Cardiac muscle cell (in vitro differentiated cells and primary cell): ENCODE measurements at places on chromosomes 2 and 18. TPM values are rescaled to one million over a fixed set of nuclear protein-coding genes. Genes with fewer than 3 reads are reported as not detected.
A peak's percentile ranks its signal among the peaks of the same experiment; 100 is the strongest.

MFSD2B gene
- 0.23 and 3.9 TPM in 2 replicates for polyA plus RNA-seq

FOXD4L1 gene
- 0.09 TPM in 1 of 2 replicates, not detected in the other for polyA plus RNA-seq

GBX2 gene
- 0.19 and 0.31 TPM in 2 replicates for polyA plus RNA-seq

PLCL1 gene
- 3.8 and 7.8 TPM in 2 replicates for polyA plus RNA-seq

PLEKHB2 gene
- 52.4 and 61.0 TPM in 2 replicates for polyA plus RNA-seq

PCARE gene
- polyA plus RNA-seq = 0.34 TPM in 1 of 2 replicates, not detected in the other

DNA sequence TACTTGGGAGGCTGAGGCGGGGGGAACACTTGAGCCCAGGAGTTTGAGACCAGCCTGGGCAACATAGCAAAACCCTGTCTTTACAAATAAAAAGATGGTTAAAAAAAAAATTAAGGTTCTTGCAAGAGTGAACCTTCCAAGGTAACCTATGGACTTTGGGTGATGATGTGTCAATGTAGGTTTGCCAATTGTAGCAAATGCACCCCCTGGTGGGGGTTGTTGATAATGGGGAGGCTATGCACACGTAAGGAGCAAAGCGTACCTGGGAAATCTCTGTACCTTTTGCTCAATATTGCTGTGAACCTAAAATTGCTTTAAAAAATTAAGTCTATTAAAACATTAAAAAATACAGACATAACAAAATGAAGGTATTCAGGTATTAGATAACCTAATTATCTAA, 70.4 kb downstream of the CWC22 start:
- DNase-seq = peak; percentile 62

DNA sequence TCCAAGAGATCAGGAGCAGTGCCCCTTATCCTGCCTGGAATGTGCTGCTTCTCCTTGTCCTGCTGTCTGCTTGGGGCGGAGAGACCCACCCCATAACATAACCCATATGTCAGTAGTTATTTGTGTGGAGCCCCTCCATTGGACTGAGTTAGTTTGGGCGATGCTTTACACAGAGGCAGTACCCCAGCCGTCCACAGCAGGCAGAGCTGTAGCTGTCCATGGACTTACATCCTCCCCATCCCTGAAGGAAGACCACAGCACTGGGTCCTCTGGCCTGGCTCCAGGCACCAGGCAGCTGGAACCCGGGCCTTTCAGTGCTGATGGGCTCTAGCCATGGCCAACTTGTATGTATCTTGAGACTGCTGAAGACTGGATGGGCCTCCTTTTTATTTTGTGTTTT, 20.3 kb downstream of the GKN2 start:
- DNase-seq = no peak

DNA sequence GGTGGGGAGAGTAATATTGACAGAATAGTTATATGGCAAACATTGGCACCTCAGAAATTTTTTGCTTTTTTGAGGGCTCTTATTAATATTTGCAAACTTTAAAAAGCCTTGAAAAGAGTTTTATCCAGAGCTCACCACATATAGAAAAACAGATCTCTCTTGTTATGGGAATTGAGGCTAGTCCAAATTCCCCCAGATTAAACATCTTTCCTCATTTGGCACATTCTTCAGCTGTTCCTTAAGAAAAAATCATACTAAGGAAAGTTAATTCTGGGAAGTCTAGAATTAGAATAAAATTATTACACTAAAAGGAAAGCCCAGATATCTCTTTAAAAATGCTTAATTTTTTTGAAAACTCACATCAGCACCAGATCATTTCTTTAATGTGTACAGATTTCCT, 5.6 kb downstream of the TFPI start:
- DNase-seq = no peak

DNA sequence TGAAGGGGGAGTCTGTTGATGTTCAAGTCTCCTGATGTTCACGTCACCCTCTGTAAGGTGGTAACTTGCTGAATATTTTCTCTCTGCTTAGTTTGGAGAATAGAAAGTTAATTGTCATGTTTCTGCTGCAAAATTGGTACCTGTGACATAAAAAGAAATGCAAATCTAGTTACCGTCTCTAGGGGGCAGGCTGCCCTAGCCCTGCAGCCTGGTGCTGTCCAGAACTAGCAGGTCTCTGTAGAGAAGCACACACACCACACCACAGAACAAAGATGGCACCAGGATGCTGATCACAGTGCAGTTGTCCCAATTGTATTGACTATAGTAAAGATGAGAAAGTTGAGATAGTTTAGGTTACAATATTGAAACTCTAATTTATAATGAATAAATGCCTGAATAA, 47.0 kb downstream of the SLC9A4 start:
- peak; percentile 51 for DNase-seq

DNA sequence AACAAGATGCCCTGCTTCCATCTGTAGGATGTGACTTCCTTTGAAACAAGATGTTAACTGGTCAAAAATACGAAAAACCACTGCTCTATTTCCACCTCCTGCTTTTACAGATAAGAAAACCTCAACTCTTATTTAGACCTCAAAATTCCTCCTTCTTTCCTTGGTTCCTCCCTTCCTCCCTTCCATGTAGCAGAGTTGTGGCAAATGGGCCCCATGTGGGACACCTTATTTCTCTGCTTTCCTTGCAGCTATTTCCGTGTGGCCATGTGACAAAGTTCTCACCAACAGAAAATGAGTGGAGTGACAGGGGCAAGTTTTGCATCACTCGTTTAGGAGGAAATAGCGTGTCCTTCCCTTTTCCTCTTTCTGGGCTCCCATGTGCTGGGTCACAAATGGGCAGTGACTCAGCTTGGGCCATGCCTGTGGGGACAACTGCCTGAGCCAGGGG, 69.4 kb upstream of the SMAD2 start:
- DNase-seq = no peak

GRCh38 chr2:9166579-9167377, 39.8 kb upstream of the ASAP2 start:
- DNase-seq = no peak

GRCh38 chr2:96153991-96154431, 8.8 kb upstream of the DUSP2 start:
- DNase-seq = no peak

DNA sequence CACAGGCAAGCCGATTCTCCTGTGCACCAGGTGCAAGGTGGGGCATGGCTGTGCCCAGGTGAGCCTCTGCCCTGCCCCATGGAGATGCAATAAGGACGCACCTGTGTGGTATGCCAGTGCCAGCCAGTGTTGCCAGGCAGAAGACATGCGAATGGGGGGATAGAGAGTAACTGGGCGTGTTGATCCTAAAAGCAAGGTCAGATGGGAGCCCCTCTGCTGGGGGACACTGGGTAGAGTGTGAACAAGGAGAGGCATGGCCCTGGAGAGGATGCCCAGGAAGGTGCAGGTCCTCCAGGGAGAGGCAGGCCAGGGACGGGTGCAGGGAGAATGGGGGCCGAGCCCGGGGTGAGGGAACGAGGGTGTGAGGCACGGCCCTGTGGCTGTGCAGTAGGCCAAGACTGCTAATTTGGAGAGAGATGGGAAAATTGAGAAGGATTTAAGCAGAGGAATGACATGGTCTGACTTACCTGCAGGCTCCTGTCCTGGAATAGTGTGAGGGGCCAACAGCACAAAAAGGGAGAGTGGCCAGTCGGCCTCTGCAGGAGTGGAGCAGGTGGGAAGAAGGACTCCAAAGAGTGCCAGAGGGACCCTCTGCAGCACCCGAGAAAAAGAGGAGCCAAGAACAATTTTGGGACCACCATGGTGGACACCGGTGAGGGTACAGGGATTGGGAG, 690.4 kb upstream of the HS6ST1 start:
- DNase-seq = no peak

DNA sequence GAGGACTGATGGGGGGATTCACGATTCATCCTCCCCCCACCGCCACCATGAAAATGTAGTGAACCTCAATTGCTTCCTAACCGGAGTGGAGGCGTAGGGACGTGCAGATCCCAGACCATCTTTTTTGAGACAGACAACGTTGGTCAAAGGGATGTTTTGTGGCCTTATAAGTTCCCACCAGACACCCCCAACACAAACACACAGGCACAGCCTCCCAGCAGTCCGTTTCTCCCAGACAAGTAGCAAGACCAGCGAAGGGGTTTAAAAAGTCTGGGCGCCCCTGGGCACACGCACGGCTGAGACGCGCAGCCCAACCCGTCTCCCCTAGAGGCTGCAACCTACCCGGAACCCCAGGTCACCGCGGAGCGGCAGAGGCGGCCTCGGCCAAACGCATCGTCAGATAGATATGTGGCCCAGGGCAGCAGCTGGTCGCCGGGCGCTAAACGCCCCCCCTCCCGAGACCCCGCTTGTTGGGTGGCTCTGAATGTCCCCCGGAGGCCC, 1.3 kb downstream of the GBX2 start:
- DNase-seq = no peak

- DNase-seq = peak; percentile 71
Observed at GRCh38 chr2:145845207-145845894, 1325.4 kb upstream of the ZEB2 start.

DNA sequence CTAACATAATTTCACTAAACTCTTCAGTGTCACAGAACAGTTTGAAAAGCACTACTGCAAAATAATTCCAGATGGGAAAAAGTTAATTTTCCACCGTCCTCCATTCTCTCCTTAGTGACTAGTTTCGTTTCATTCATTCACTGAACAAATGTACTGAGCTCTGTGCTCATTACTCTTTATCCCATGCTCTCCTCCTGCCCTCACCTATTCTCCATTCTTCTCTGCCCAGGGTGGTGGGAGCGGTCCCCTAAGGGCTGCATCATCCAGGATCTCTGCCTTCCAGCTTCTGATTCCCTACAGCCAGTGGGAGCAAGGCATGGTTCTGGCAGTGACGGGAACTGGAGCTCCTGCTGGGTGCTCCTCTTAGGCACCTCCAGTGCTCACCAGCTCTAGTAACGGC, 133.9 kb upstream of the TLK1 start:
- DNase-seq = no peak

- DNase-seq = peak; percentile 0
Observed at GRCh38 chr2:94956797-94957391, 68.6 kb upstream of the MAL start.

DNA sequence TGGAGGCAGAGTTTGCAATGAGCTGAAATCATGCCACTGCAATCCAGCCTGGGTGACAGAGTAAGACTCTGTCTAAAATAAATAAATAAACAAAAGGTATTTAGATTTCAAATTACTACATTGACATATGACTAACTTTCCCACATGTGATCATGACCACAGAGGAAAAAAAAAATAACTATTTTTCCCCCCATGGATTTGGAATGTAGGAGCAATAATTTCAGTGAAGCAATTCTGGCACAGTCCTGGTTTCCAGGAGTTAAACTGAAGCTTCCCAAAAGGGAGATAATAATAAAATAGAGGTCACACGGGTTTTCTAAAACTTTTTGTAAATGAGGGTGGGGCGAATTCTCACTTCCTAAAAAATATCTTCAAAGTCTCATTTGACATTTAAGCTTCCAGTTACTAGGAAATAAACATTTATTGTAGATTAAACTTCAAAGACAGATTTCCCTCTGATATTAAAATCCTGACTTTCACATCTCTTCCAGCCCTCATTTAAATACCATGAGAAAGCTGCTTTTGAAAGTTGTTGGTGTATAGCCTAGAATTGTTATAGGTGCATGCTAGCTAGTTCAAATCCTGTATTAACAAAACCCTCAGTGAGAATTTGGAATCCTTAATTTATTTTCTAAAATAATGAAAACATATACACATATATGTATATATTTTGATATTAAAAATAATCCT, 20.7 kb downstream of the SLC19A3 start:
- DNase-seq = peak; percentile 25

- no peak for DNase-seq
Observed at GRCh38 chr2:198499539-198499938, 695.1 kb downstream of the PLCL1 start.

- DNase-seq = no peak
Observed at GRCh38 chr2:138177693-138178092, 213.4 kb downstream of the HNMT start.

DNA sequence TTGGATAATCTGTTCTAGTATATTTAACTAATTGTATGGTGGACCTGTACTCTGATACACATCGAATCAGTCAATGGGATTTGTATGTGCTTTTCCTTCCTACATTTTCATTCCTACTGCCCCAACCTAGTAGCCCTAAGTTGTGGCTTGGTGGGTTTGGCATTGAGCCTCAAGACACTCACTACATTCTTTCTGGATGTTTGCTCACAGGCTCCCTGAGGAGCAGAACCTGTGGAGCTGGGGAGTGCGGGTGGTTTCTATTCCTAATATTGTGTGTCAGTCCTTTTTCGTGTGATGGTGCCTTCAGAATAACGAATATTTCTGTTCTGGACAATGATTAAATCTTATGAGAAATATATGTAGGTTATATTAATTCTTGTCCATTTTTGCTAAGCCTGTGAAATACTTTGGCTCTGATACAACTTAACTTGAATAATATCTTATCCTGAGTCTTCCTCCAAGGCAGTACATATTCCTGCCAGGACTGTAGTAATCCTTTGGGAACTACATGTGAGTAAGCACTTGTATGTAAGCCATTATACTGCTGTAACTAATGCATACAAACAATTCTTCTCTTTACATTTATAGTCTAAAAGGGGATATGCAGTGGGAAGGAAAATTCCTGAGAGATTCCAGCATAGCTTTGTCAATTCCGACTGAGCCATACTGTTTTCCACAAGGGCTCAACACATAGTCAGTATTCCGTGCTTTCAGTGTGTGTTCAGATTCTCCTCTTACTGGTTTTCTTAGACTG, 150.6 kb downstream of the AGPS start:
- DNase-seq = peak; percentile 90

- no peak for DNase-seq
Observed at GRCh38 chr18:78323453-78324197, 656.0 kb upstream of the SALL3 start.

DNA sequence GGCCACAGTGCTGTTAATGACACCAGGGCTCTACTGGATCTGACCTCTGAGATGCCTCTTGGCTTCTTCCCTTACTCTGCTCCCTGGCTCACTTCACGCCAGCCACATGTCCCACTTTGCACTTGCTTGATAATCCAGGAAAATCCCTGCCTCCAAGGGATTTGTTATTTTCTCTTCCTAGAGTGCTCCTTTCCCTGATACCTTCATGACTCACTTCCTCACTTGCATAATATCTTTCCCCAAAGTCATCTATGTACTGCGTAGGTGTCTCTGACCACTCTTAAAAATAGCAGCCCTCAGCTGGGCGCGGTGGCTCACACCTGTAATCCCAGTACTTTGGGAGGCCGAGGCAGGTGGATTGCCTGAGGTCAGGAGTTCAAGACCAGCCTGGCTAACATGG, 572.3 kb downstream of the PLCL1 start:
- no peak for DNase-seq

DNA sequence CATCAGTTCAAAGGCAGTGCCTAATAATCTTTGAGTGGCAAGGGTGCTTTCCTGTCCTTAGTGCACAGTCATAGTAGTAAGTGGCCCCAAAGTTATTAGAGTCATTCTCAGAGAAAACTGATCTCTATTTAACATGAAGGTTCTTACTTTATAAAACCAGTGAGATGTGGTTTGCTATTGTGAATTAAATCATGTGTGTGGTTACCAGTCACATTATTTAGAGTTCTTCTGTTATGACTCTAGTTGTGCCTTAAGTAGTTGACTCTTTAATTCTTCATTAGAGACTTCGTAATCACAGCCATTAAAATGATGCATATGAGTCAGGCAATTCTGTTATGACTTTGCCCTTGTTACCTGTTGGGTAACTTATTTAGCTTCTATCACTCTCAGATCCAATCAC, 1392.9 kb upstream of the ACVR2A start:
- no peak for DNase-seq
